Cerebellar cortex (tissue), 1 donor: ENCODE measurements at places on chromosomes 3 and 15.

DNA sequence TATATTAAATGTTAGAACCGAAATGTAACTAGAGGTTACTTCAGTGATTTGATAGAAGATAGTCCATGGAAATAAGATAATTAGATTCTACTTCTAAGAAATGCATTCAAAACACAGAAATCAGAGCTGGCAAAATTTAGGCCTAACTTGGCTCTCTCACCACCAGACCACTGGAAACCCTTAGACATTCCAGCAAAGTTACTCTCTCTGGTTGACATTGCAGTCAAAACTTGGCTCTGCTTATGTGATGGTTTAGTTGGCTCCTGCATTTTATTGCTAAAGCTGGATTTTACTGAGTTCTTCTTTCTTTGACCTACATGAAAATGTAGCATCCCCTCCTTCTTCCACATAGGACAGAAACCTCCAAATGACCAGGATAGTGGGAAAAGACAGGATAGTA, 35.4 kb upstream of the CBLB start:
- DNase-seq: no peak

- DNase-seq: no peak
These were observed 92.6 kb upstream of the STT3B start for GRCh38 chr3:31439890-31440750.

- DNase-seq: no peak
These were observed 34.2 kb downstream of the CLEC3B start for GRCh38 chr3:45060165-45060892.

GRCh38 chr15:65666257-65666656, 44.5 kb downstream of the SLC24A1 start:
- DNase-seq: no peak

DNA sequence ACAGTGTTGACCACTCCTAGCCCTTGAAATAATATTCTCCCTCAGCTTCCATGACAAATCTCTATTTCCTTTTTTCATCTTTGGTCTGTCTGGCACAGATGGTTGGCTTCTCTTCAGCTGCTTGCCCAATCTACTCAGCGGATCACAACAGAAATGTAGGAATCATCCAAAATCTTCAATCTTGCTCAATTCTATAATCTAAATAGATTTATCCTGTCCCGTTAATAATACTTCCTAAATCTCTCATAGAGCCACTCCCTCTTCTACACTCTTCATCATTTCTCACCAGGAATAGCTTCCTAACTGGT, 3.8 kb downstream of the PEAK1 start:
- no peak for DNase-seq
